ENCODE measurements at places on chromosomes 2 and 18.
A peak's percentile ranks its signal among the peaks of the same experiment; 100 is the strongest.

GRCh38 chr2:34365932-34366331, 766.8 kb upstream of the FAM98A start:
- no peak for DNase-seq

GRCh38 chr2:233990261-233990798, 60.2 kb upstream of the SPP2 start:
- no peak for DNase-seq

DNA sequence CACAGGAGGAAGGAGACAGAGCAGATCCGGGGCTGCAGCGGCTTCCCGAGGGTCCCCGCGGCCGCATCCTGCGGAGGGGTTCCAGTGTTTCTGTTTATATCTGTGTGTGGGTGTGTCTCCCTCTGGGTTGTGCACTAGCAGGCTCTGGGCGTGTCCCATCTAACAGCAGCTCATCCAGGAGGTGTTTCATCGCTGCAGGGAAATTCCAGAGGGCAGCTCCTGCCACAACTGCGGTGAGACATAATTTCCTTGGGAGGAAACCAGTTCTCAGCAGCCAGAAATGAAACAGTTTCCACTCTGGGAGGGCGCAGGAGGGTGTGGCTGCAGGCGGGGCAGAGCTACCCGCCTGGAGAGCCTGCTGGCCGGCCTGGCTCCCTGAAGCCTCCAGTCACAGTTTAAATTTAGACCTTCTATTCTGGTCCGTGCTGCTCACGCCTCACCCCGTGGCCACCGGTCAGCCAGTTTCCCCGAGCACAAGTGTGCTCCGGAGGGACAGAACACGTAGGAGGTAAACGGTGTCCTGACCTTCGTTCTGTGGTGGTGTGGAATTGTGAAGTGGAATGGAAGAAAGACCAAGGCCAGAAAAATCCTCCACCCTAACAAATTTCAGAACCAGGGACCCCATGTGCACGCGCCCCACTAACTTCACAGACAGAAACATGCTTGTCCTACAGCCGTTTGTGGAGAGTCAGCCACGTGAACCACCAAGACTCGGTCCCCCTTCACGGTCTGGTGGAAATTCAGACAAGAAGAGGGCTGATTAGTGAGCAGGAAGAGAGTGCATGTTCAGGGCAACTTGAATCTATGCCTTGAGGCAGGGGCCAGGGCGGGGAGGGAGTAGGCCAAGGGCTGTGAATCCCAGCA, 50.2 kb downstream of the TEX44 start:
- DNase-seq = peak; percentile 60

- DNase-seq = no peak
These were observed 491 bp downstream of the ALK start for GRCh38 chr2:29920631-29921559.

GRCh38 chr18:59767732-59768131, 70.5 kb upstream of the CCBE1 start:
- DNase-seq = no peak

- DNase-seq = no peak
These were observed 62.7 kb downstream of the RTP5 start for GRCh38 chr2:241931976-241932898.

DNA sequence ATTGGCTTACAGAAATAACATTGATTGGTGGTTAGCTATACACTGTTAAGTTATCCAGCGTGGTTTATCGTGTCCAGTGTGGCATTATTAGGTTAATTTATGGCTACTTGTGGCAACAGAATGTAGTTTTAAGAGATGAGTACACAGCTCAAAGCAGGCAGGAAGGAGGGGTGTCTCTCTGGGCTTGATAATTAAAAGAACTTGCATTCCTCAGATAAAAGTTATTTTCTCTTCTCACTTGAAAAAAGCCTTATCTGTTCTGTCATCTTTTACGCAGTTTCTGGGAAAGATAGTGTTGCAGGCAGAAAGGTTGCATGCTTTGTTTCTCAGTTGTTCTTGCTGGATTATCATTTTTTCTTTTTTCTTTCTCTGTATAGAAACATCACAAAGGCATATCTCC, 154.4 kb upstream of the COL3A1 start:
- no peak for DNase-seq

GRCh38 chr2:221310730-221311129, 261.4 kb downstream of the EPHA4 start:
- no peak for DNase-seq

GRCh38 chr18:37568671-37569070, 3.1 kb upstream of the CELF4 start:
- DNase-seq = no peak

DNA sequence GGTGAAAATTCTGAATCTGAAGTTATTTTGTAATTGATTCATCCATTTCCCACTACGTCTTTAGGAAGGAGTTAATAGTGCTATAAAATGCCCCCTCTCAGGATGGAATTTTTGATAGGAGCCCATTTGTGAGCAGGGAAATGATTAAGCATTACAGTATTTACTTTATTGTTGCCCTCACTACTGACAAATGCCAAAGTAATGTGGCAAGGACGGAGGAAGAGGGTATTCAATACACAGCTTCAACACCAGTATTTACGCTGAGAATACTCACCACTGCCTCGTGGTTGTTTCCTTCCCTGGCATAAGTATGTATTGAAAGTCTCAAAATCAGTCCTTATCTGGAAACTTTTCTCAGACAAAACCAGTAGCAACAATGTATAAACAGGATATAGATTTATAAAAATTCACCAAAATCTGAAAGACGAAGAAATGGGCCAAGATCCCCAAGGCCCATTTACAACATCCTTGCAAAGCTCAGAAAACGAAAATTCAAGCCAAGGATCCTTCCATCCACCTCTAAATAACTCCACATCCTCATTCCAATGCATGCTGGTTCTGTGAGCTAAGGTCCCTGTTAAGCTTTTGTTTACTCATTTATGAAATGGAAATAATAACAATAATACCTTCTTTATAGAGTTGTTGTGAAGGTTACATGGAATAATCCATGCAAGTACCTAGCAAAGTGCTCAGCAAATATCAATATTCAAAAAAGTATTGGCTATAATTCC, 29.3 kb downstream of the FEZ2 start:
- DNase-seq = no peak

GRCh38 chr18:43012951-43013350, 102.5 kb downstream of the RIT2 start:
- no peak for DNase-seq

GRCh38 chr2:773256-774160, 96.3 kb upstream of the TMEM18 start:
- DNase-seq = no peak

- DNase-seq = no peak
These were observed 8.5 kb upstream of the PAX3 start for GRCh38 chr2:222307143-222307756.

DNA sequence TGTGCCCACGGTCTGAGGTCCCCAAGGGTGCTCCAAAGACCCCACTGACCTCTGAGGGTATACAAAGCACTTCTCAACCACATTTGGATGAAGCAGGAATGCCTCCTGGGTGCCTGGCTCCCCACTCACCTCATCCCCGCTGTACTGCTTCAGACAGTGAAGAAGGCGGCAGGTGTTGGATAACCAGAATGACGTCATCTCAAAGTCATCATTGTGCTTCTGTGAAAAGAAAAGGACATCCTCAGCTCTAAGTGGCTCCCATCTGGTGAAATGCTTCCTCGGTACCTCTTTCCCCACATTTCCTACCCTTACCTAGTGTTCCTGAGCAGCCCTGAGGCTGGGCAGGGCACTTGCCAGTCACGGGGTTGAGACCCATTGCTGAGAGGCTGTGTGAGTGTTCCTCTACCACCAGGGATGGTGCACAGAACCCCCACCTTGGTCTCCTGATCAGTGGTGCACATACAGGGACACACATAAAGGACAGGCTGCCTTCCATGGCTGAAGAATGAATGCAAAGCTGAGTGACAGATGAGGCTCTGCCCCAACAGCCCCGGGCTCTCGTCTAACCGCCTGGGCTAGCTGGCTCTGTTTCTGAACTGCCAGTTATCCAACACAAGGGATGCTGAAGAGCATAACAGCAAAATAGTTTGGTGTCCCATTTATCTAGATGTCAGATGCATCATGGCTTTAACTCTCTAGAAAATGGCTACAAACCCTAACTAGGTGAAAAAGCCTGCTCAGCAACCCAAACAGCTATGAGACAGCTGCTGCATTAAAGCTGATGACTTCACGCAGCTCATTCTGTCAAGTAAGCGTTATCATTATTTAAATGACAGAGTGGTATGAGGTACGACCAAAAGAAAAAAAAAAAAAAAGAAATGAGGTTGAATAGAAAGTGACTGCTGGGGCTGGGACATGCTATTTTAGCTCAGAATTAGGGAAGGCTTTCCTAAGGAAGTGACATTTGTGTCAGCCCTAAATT, 28.2 kb upstream of the ACAA2 start:
- no peak for DNase-seq

DNA sequence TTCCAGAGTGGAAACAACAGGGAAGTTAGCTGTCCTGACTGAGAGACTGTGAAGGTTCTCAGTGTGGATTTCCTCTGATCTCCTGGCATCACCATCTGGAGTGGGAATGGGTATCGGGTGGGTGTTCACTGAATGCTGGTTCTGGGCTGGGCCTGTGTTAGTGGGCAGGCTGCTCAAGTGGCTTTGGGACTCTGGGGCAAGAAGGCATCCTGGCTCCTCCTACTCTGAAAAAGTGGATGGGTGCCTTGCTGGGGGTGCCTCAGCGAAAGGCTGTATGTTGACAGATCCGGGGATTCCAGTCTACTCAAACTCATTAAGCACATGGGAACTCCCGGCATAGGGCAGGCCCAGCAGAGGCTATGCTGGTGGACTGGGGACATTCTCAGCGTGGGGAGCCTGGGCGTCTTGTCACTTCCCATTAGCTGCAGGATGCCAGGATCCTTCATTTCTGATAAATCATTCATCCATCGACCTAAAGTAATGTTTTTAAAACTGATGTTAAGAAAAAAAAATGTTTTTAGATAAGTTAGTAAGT, 27.5 kb upstream of the CHRNA1 start:
- no peak for DNase-seq

DNA sequence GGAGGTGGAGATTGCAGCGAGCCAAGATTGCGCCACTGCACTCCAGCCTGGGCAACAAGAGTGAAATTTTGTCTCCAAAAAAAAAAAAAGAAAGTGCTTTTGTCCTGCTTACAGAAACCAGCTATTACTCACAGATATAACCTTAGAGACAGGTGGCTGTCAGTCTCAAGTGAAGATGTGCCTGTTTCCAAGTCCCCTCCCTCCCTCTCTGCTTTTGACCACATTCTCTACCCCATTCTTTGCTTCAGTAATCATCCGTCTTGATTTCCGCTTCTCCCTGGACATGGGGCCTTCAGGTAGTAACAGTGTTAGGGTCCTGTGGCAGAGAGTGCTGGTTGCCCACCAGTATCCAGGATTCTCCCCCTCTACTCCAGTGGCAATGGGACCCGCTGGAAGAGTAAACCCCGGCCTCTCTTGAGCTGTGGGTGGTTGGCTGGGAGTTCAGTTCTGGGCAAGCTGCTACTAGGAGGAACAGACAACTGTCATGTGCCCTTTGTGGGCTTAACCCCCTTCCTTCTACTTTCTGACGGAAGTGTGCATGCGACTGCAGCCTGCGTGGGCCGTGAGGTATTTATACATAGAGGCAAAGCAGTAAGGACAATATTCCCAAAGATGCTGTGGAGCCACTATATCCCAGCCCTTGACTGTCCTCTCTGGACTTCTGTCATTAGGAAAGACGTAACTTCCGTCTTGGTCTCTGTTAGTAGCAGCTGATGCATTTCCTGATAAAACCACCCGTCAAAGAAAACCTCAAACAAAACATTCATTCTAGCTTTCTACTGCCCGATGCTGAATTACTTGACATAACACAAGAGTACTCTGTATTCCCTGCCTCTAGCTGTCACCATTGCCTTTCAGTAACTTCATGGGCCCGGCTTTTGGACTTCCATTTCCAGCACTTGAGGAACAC, 17.8 kb downstream of the PDCL3 start:
- DNase-seq = no peak

- no peak for DNase-seq
These were observed 19.8 kb downstream of the CCT7 start for GRCh38 chr2:73253901-73254300.

DNA sequence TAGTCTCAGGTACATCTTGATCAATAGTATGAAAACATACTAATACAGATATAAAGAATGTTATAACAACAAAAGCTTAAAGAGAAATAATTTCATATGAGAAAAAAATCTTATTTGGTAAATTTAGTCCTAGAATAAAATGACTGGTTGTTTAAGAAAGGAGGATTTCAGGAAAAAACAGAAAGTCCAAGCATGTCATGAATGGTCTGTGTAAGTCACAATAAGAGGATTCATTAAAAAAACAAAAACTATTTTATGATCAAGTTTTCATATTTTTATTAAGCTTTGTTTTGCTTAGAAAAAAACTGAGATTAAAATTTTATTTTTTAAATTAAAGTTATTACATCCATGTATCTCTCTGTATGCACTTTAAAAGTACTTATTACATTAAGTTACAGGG, 353.9 kb upstream of the SPHKAP start:
- DNase-seq = no peak

DNA sequence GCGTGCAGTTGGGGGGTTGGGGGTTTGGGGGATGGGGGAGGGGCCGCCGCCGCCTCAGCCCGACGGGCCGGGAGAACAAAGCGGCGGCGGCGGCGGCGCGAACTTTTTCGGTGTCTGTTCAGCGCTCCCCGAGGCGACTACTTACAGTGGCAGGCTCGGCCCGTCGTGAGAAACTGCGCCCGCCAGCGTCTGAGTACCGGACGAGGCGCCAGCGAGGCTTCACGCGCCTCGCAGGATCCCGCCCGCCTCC, 172 bp downstream of the PRKD3 start:
- DNase-seq = peak; percentile 41

- no peak for DNase-seq
These were observed 248 bp downstream of the HAAO start for GRCh38 chr2:42792087-42792582.

DNA sequence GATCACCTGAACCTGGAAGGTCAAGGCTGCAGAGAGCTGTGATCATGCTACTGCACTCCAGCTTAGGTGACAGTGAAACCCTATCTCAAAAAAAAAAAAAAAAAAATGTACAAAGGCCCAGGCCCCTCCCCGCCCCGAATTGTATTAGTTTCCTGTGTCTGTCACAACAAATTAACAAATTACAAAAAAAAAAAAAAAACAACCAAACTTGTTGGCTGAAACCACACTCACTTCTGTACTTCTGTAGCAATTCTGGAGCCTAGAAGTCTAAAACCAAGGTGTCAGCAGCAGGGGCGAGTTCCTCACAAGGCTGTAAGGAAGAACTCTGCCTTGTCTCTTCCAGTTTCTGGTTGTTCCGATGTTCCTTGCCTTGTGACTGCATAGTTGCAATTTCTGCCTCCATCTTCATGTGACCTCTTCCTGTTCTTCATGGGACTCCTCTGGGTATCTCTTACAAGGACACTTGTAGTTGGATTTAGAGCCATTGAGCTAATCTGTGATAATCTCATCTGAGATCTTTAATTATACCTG, 100.8 kb upstream of the ZSWIM2 start:
- DNase-seq = no peak

GRCh38 chr2:188628989-188629752, 337.5 kb downstream of the GULP1 start:
- DNase-seq = no peak

DNA sequence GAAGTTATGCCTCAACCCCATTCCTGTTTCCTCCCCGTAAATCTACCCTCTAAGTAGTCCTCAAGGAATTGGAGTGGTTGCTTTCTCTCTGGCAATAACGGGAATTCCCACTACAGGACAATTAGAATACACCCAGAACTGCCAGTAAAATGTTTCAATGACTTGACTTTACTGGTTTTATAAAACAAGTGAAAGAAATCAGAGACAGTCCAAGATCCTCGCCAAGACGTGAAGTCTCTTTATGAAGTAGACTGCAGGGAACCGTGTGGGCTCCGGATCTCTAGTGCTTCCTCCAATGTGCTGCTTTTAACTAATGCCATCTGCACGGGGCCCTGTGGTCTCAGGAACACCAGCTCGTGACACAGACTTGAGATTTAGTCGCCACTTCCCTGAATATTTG, 101.4 kb downstream of the CPO start:
- DNase-seq = no peak

- no peak for DNase-seq
These were observed 115.9 kb upstream of the SYT4 start for GRCh38 chr18:43393174-43393573.
